Activated CD4-positive, alpha-beta T cell treated with anti-CD3 and anti-CD28 coated beads for 36 hours (primary cell): ENCODE measurements at places on chromosomes 13 and 19. TPM values are rescaled to one million over a fixed set of nuclear protein-coding genes. Genes with fewer than 3 reads are reported as not detected.

Gene RFPL4AL1
- not detected for total RNA-seq

Gene IGSF23
- total RNA-seq = not detected

Gene SIAH3
- 0.18 TPM for total RNA-seq

Gene APOC4
- not detected for total RNA-seq

Gene SIGLEC8
- total RNA-seq = not detected

Gene FARSA
- total RNA-seq = 120 TPM

Gene PLVAP
- total RNA-seq = not detected
